ENCODE measurements at places on chromosomes 11 and 22.

- no peak for DNase-seq
Measured at GRCh38 chr11:122743949-122744348, 88.4 kb downstream of the UBASH3B start.

GRCh38 chr11:76665921-76666351, 4.6 kb downstream of the LRRC32 start:
- no peak for DNase-seq

DNA sequence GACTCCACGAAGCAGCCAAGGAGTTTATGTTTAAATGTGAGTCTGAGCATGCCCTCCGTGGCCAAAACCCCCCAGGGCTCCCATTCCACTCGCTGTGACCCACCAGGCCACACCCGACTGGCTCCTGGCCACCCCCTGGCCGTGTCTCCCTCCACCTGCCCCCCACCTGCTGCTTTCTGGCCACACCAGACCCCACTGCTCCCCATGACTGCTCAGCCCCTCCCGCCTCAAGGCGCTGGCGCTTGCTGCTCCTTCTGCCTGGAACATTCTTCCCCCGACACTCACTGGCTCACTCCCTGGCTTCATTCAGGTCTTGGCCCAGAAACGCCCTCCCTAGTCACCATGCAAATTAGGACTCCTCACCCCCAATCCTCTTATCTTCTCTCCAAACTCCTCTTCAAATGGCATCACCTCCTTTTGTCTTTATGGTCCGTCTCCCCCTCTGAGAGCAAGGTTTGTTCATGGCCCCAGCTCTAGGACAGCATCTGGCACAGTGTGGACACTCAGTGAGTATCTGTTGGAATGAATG, 72.2 kb downstream of the EFCAB6 start:
- DNase-seq, result no peak

GRCh38 chr22:27832606-27833005, 31.1 kb upstream of the MN1 start:
- no peak for DNase-seq

GRCh38 chr11:17369094-17369493, 17.5 kb downstream of the NCR3LG1 start:
- no peak for DNase-seq

DNA sequence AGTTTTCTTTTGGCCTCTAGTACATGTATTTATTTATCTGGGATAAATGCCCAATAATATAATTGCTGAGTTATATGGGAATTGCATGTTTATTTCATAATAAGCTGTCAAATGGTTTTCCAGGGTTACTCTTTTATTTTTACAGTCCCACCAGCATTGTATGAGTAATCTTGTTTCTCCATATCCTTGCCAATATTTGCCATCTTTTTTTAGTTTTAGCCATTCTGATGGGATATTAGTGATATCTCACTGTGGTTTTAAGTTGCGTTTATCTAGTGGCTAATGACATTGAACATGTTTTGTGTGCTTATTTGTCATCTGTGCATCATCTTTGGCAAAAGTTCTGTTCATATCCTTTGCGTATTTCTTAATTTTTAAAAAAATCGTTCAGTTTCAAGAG, 372.8 kb upstream of the CCDC179 start:
- DNase-seq, result no peak

- DNase-seq, result no peak
Measured at GRCh38 chr22:28903080-28903479, 19.7 kb downstream of the ZNRF3 start.

- DNase-seq, result no peak
Measured at GRCh38 chr11:129814244-129815014, 1.2 kb upstream of the TMEM45B start.

DNA sequence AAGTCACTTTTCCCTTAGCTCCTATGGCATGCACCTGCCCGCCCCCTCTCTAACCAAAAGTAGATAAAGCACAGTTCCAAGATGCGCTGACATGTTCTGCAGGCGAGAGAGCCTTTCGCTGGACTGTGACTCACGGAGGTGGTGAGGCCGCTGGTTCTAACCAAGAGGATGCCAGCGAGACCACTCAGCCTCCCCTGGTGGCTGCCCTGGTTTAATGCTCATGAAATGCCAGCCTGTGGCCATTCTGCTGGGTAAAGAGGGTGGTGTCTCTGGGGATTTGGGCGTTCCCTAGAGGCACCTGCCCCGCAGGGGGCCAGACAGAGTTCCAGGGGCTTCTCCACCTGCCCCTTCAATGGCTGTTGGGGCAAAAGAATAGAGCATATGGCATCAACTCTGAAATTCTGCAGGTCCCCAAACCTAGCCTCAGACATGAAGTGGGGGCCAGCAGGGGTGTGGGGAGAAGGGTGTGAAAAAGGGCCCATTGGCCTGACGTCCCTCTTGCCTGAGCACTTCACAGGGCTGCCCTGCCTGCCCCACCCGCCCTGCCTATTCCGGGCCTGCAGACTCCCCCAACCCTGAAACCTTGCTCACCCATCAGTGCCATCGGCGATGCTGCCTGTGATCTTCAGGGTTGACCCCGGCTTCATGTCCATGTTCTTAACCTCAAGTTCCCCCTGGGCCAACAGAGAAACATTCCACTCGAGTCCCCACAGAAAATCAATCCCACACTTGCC, 8.5 kb downstream of the LGALS2 start:
- DNase-seq, result no peak

DNA sequence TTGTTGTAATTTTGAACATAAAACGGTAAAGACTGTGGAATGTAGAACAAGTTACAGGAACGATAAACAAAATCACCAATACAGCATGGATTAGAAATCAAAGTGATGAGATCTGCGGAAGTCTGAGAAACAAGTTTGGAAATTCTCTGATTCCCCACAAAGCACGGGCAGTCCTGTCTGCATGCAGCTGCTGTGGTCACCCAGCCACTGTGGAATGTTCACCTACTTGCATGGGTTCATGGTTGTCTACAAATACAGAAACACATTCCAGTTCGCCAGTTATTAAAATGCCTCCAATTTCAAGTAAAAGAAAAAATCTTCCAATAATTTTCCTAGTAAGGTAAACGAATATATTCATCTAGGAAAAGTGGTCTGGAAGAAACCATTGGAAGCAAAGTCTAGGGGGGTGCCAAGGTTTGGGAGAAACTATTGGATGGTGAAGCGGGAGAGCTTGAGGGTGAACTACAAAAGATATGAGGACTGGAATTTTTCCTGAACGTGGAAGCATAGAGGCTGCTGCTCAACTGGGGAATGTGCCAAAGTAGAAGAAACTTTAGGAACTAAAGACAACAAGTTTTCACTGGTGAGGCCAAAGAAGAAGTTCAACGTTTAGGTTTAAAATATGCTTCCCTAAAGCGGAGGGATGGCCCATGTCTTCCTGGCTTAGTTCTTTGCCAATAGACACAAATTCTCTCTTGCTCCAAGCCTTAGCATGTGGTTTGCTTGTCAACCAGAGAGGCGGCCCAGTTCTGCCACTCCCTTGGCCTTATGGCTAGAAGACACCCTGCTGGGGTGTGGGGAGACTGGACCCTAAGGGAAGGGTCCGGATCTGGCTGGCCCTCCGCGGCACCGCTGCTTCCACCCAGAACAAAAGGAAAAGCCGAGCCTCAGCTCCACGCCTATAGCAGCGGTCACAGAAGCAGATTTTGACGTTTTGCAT, 70.2 kb downstream of the CTTN start:
- no peak for DNase-seq

DNA sequence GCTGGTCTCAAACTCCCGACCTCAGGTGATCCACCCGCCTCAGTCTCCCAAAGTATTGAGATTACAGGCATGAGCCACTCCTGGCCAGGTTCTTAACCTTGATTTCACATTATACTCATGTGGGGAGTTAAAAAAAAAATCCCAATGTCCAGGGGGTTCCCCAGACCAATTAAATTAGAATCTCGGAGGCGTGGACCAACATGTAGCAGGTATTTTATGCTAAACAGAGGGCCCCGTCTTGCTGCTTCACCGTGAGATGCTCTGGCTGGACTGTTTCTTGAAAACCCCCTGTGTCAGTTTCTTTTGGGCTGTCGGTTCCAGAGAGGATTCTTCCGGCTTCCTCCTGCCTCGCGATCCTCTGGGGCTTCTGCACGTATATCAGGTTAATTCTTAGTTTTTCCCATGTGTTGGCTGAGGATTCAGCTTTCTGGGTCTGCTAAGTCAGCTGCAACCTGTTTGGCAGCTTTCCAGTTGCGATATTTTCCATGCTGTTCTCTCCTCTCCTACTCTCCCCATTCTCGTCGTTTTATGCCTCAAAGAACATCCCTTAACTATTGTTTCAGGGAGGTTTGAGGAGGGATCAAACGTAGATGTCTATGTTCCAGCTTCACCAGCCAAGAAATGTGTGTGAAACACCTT, 50.6 kb upstream of the ACCSL start:
- peak; percentile 41 for DNase-seq

DNA sequence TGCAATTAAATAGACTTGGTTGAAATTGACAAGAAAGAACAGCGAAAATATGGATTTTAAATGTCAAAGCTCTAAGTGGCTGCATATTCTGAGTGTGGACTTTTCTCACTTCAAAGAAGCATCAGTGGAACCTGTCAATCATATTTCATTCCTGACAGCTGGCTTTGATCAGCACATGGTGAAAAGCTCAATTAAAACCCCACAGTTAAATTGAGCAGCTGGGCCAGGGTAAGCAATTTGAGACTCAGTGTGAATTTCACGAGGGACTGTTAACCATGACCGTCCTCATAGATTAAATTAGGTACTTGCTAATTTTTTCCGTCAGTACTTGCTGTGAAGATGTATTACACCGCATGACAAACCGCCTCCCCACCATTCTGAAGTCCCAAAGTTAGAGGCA, 11.0 kb upstream of the OR10D3 start:
- no peak for DNase-seq

- no peak for DNase-seq
Measured at GRCh38 chr22:19875531-19876313, 21.0 kb upstream of the GNB1L start.

- no peak for DNase-seq
Measured at GRCh38 chr22:47610281-47610680, 847.8 kb downstream of the TBC1D22A start.

GRCh38 chr11:5188201-5188600, 12.3 kb downstream of the OR51V1 start:
- no peak for DNase-seq

- DNase-seq, result no peak
Measured at GRCh38 chr11:100667449-100667848, 19.6 kb upstream of the ARHGAP42 start.

DNA sequence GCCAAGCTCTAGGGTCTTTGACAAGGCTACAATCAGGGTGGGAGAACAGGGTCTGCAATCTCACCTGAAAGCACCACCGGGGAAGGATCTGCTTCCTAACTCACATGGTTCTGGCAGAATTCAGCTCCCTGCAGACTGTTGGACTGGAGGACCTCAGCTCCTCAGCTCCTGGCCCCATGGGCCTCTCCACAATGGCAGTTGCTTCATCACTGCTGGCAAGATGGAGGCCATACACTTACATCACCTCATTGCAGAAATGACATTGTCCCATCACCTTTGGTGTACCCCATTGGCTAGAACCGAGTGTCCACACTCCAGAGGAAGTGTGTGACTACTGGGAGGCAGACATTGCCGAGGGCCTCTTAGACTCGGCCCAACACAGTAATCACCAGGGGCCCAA, 20.9 kb upstream of the MPPED1 start:
- no peak for DNase-seq

- no peak for DNase-seq
Measured at GRCh38 chr22:48369789-48370507, 1457.7 kb downstream of the BRD1 start.

GRCh38 chr11:8289492-8289918, 25.8 kb upstream of the LMO1 start:
- DNase-seq, result no peak

- peak; percentile 31 for DNase-seq
Measured at GRCh38 chr11:65414776-65415498, 7.7 kb upstream of the NEAT1 start.

DNA sequence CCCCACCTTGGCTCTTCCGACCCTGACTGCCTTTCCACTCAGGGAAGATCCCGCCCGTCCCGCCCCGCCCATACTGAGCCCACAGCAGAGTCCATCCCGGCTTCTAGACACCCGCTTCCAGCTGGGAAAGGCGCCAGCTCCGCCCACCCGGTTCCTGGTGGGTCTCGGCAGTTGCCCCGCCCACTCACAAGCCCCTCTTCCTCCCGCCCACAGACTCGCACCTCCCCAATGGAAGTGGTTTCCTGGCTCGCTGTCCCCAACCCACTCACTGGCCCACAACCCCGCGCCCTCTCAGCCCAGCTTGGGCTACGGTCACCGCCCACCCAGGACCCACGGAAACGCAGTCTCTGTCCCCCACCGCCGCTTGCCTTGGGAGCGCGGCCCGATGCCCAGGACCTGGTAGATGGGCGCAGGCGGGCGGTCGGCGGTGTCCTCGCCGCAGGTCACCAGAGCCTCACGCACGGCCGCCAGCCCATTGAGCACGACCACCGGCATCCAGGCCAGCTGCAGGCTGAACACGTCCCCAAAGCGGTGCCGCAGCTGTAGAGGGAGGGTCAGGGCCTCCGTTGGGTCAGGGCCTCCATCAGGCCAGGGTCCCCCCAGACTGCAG, 22.2 kb upstream of the CYP2D6 start:
- no peak for DNase-seq

DNA sequence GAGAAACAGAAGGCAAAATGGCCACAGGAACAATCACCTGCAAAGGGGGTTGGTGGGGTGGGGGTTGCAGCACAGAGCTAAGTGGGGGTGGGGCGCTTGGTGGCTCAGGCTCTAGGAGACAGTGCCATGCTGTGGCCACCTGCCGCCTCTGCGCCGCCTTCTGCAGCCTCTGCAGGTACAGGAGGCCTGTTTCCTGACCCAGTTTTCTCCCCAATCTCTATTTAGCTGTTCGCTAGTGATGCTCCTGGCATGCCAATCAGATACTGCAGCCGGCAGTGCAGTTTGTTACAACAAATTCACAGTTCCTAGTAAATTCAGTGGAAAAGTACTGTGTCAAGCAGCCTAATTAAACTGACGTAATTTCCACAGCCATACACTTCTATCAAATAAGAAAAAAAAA, 106.4 kb downstream of the SERGEF start:
- peak; percentile 99 for DNase-seq

- DNase-seq, result no peak
Measured at GRCh38 chr22:47022475-47022874, 260.0 kb downstream of the TBC1D22A start.

DNA sequence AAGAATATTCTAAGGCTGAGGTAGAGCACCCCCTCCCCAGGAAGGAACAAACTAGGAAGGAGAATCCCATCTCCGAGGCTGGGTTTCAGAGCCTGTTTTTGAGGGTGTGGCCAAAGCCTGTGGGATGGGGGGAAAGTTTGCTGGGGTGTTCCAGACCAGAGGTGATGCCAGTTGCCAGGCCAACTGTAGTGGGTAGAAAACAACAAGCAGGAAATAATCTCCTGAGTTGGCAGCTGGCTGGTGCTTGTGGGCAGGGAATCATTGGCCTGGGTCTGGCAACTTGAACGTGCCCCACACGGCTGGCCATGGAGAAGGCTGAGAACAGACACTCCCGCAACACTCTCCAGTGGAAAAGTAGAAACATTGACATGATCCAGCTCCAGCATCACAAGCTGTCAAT, 385.6 kb downstream of the ETS1 start:
- DNase-seq, result no peak

- DNase-seq, result no peak
Measured at GRCh38 chr22:43546186-43546585, 134.4 kb downstream of the MPPED1 start.

- no peak for DNase-seq
Measured at GRCh38 chr11:119663279-119663678, 65.7 kb downstream of the NECTIN1 start.

GRCh38 chr22:40631925-40632324, 4.6 kb downstream of the MRTFA start:
- DNase-seq, result no peak

Data from cerebellar cortex (tissue), 1 donor.